GM04503 (cell line): ENCODE measurements at places on chromosomes 13 and 19.

DNA sequence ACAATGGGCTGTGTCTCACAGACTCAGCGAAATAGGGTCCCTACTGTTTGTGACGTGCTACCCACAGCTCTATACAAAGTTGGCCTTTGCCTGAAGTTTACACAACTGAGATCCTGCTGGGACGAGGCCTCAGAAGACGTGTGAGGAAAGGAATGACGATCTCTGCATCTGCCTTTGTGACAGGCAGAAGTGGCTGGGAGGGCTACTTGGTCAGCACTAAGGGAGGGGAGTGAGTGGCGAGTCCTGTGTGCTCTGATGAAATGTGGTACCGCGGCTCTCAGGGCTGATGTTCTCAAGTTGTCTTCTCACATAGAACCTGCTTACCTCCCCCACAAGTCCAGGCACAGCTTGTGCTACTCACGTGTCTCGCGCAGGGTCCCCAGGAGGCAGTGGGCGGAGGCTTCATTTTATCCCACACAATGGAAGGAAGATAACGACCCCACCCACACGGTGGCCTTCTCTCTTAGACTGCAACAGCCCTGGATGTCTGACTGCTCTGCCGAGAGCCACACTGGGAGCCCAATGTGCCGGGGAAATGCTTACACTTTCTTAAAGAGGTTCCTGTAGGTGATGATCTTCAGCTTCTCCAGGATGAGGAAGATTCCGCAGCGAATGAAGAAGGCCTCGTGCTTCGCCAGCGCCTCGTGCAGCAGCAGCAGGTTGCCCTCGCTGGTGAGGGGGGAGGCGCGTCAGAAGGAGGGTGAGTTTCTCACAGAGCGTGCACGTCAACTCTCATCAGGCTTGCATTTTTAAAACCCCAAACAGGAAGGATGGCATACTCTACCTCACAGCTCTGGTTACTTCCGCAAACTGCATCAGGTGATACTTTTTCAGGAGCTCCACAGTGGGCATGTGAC, 21.2 kb downstream of the PROZ start:
- no peak for DNase-seq

GRCh38 chr19:46847528-46847927, 3.1 kb downstream of the AP2S1 start:
- DNase-seq: no peak

GRCh38 chr13:92560883-92561282, 665.7 kb upstream of the GPC6 start:
- DNase-seq: no peak

DNA sequence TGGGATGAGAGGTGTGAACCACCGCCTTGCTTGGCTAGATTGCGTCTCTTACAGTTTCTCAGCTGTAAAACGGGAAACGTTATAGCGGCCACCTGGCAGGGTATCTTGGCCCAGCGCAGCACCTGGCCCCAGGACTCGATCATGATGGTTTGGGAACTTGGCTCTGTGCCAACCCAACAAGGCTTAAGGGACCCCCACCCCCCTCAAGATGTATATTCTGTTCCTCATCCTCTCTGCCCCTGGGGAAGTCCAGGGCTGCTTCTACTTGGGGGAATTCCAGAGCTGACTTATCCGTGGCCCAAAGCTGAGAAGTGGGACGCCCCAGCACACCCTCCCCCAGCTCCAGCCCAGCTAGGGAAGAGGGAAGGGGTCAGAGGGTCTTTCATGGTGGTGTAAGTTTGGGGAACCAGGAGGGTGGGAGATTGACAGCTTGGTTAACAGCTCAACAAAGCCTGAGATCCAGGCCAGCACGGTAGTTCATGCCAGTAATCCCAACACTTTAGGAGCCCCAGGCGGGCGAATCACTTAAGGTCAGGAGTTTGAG, 695 bp downstream of the ICAM1 start:
- DNase-seq: no peak

DNA sequence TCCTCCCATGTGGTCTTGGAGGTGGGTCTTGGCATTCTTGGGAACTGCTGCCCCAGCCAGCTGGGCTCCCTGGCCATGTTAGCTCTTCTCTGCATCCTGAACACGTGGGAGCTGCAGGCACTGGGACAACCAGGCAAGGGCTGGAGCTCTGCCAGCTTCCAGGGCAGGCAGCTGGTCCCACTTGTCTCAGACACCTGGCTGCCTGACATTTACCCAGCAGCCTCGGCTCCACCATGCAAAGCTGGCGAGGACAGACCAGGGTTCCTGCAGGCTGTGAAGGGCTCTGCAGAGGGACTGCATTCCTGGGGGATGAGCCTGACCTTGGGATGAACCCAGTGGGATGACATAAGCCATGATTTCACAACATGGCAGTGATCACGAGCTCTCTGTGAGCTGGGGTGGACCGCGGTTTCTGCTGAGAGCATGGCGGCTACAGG, 99.0 kb upstream of the TSHZ3 start:
- peak; percentile 52 for DNase-seq

GRCh38 chr13:22090106-22090505, 419.2 kb downstream of the FGF9 start:
- DNase-seq: no peak

GRCh38 chr19:39167461-39168257, 29.1 kb upstream of the NCCRP1 start:
- DNase-seq: no peak

- DNase-seq: no peak
Measured at GRCh38 chr13:52164989-52165388, 5.6 kb upstream of the NEK3 start.

GRCh38 chr19:9995084-9995483, 15.2 kb downstream of the COL5A3 start:
- DNase-seq: no peak

- no peak for DNase-seq
Measured at GRCh38 chr19:49224879-49225278, 67.3 kb downstream of the TRPM4 start.

DNA sequence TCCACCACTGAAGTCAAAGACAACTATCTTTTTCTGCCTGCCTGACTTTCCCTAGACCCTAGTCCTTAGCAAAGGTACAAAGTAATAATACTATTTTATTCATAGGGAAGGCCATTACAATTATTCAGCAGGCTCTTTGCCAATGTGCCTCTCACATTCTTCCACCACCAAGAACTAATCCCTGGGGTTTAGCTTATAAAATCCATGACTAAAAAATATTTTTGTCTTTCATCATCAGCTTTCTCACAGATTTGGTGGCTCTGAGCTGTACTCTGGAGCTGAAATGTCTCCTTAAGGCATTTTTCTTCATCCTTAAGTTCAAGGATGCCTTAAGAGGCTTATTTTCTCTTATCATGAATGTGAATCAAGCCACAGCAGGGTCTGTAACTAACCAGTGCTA, 96.1 kb downstream of the OXGR1 start:
- peak; percentile 4 for DNase-seq

- no peak for DNase-seq
Measured at GRCh38 chr13:89199138-89199537, 1528.0 kb downstream of the SLITRK5 start.

GRCh38 chr19:1794424-1795172, 17.5 kb downstream of the ATP8B3 start:
- no peak for DNase-seq

DNA sequence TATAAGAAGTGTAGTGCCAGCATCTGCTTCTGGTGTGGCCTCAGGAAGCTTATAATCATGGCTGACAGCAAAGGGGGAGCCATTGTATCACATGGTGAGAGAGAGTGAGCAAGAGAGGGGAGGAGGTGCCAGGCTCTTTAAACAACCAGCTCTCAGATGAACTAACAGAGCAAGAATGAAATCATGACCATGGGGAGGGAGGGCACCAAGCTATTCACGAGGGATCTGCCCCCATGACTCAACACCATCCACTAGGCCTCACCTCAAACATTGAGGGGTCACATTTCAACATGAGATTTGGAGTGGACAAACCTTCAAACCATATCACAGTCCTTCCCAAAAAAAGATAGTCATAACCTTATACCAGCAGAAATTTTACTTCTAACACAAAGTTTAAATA, 174.0 kb downstream of the GPC5 start:
- DNase-seq: no peak

DNA sequence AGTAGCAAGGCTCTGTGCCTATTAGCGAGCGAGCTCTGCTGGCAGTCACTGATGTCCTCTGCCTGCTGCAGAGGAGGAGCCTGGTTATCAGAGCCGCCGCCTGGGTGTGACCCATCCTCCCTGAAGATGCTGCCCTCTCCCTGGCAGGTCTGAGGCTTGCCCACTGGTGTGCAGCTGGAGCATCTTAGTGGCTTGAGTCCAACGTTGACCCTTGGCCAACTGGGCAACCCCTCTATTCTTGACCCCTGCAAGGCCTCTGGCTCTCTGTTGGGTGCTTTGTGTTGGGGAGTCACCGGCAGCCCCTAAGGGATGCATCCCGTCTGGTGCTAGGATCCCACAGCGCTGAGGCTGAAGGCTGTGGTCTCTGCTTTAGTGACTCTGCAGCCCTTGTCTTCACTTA, 277.9 kb upstream of the SOX1 start:
- no peak for DNase-seq

- no peak for DNase-seq
Measured at GRCh38 chr13:66994517-66995202, 235.5 kb downstream of the PCDH9 start.

GRCh38 chr13:31012655-31013024, 80.2 kb downstream of the TEX26 start:
- no peak for DNase-seq

DNA sequence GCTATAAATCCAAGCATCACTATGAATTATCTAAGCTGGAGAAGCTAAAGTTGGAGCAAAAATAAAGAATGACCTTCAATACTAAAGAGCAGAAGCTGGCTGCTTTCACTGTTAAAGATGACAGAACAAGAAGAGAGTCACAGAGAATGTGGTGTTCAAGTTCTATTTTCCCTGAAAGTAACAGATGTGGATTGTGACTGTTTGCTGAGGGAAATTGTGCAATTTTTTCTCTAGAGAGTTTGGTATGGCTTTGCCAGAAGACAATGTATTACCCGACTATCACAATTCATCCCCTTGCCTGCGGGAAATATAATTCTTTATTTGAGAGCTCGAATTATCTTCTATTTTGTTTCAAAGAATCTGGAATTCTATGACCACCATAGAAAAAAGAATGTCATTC, 83.1 kb downstream of the TNFSF13B start:
- no peak for DNase-seq

- no peak for DNase-seq
Measured at GRCh38 chr13:34344816-34345215, 526.9 kb downstream of the RFC3 start.

DNA sequence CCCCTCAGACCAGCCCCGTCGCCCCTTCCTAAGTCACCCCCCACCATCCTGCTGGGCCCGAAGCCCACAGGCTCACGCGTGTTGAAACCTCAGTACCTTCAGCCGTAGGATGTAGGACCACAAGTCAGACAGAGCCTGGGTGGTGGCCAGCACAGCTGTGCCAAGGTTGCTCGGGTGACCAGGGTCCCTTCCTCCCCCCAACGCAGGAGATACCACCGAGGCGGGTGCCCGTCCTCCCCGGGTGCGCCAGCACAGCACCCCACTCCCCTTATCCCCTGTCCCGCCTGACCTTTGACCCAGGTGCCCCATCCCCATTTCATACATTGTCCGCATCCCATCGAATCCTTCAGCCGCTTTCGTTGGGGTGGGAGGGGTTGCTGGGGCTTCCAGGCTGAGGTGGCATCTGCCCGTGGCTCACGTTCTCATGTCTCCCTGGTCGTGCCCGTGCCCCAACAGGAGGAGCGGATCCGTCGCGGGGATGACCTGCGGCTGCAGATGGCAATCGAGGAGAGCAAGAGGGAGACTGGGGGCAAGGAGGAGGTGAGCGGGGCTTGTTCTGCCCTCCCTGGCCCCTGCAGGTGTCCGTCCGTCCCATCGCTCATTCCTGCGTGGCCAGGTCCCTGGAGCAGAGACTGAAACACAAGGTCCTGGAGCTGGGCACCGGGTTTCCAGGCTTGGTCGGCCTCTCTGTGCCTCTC, 14.5 kb downstream of the EPN1 start:
- DNase-seq: no peak

- no peak for DNase-seq
Measured at GRCh38 chr13:48019796-48020195, 17.7 kb upstream of the NUDT15 start.

DNA sequence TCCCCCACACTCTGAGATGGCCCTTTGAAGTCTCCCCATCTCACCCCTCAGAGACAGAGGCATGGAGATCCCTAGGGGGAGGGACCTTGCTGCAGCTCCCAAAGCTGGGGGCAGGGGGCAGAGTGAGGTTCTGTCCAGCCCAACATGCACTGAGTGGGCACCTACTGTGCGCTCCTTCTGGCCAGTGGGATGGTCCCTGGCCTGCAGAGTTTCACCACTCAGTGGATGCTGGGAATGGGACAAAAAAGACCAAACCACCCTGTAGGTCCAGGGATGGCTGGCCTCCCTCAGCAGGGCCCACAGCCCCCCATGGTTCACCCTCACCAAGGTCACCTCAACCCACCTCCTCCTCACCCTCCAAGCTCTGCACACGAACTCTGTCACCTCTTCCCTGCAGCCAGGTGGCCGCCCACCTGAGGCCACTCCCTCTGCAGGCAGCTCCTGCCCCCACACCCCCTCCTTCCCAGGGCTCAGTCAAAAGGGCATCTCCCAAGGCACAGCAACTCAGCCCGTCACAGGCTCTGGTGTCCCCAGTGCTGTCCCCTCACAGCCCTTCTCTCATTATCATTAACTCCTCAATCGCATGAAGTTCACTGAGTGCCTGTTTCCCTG, 16.1 kb downstream of the CEACAM21 start:
- no peak for DNase-seq

- peak; percentile 48 for DNase-seq
Measured at GRCh38 chr13:49319551-49319950, 71.8 kb downstream of the CDADC1 start.

GRCh38 chr13:109802936-109803335, 16.6 kb upstream of the IRS2 start:
- no peak for DNase-seq

DNA sequence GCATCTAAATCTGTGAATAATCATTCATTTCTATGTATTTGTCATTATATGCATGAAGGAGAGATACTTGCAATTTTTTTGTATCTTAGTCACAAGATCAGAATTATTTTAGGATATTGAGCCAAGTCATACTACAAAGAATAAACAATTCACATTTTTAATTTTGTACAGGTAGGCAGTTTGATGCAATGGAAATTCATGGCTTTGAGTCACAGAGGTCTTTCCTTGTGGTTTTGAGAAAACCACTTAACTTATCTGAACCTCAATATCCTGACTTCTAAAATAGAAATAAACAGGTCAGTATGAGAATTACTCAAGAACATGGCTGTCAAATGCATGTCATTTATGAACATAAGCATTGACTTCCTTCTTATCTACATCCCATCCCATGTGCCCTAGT, 221.4 kb upstream of the SLC10A2 start:
- DNase-seq: no peak

GRCh38 chr13:36131222-36131930, at the start of gene DCLK1:
TSS of gene DCLK1 (minus strand) at chr13:36131382.
- DNase-seq: no peak

DNA sequence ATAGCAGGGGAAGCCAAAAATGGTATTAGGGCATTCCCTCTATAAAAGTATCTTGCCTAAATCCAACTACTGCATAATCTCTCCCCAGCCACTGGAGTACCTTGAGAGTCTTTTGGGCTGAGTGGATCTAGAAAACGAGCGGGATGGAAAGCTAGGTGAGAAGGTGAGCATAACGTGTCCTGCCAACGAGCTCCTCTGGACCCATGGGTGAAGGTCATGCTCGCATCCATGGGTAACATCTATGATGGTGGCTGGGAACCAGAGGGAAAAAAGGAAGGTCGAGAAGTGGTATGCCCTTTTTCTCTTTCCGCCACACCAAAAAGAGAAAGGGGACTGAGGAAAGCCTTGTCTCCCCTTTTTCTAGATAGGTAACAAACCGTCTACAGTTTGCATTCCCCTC, 63.0 kb downstream of the ZNF208 start:
- DNase-seq: no peak

- no peak for DNase-seq
Measured at GRCh38 chr19:55857149-55857548, 20.8 kb downstream of the NLRP4 start.
